Left lobe of liver (tissue), 2 donors: ENCODE measurements at places on chromosomes 3 and 15. TPM values are rescaled to one million over a fixed set of nuclear protein-coding genes. Genes with fewer than 3 reads are reported as not detected.
A peak's percentile ranks its signal among the peaks of the same experiment; 100 is the strongest.

- no peak for DNase-seq
Observed at GRCh38 chr15:48541341-48542278, 103.9 kb downstream of the FBN1 start.

DNA sequence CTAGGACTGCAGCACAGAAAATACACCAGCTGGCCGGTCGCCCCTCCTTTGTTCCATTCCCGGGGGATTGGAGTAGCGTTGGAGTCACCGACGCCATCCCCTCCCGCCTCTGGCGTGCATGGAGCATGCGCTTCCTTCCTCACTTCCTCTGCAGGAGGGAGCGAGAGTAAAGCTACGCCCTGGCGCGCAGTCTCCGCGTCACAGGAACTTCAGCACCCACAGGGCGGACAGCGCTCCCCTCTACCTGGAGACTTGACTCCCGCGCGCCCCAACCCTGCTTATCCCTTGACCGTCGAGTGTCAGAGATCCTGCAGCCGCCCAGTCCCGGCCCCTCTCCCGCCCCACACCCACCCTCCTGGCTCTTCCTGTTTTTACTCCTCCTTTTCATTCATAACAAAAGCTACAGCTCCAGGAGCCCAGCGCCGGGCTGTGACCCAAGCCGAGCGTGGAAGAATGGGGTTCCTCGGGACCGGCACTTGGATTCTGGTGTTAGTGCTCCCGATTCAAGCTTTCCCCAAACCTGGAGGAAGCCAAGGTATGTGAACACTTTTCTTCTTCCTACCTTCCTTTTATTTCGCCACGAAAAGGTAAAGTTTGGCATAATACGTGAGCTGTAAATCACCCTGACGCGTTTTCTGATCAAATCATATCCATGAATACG lies at the start of gene SCG3:
Gene SCG3 (plus strand): TSS at position 201 of the 661 bp plus-strand sequence. CDS start 253 bp downstream, at position 454.
- DNase-seq: peak; percentile 58

GRCh38 chr15:55694652-55695150 lies 48.3 kb downstream of the PRTG start:
- no peak for DNase-seq

DNA sequence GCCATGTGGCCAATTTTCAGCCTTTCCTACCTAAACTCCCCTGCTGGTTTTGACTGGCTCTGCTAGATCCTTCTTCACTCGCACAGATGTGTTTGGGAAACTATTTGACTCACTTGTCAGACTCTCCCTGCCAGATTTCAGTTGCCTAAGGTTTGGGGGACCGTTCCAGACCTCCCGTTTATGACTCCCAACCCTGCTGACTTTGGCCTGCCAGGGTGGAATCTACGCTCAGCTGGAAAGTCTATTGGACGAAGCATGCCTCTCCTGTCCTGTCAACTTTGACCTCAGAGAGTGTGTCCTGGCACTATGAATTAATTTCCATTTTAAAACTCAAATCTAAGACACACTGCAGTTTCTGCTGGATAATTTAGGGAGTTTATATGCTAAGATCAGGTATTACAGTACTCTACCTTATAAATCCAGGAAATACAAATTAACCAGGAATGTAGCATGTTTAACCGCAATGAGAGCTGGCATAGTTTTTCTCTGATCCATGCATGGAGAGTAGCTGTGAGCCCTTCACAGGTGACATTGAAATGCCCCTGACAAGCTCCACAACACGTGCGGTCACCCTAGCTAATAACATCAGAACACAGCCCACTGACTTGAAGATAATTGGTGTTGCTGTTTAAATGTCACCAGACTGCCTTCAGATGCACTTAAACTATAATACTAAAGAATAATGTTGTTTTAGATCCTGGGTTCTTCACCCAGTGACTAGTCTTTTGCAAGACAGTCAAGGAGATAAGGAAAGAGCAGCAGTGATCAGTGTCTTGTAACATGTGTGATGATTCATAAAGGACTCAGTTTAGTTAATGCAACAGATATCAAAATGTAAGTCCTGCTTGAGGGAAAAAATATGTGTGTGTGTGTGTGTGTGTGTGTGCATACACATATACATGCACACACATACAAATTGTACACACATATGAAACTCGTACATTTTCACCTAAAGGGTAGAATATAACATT lies 223.0 kb upstream of the MCTP2 start:
- no peak for DNase-seq

DNA sequence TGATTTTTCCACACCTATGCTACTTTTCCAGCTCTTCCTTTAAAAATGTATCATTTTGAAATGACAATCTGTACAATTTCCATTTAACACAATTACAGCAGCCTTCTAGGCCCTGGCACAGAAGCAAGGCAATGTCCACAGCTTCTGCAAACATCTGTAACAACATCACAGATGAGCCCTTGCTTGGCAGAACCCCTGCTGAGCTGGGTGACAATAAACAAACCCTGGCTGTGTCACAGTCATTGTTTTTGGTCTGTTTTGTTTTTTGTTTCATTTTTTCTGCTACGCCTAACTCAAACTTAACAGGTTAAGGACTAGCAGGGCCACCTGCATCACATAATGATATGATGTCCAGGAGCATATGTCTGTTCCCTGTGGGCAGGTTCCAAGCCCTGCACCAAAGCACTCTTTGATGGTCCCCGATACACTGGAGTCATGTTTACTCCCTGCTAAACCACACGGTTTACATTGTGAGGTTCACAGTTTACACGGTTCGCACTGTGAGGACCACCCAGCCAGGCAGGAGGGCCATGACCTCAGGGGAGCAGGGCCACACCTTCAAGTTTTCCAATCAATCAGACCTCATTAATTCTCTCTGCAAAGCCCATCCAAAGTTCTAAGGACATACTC lies 186.8 kb upstream of the CHRNA7 start:
- no peak for DNase-seq

DNA sequence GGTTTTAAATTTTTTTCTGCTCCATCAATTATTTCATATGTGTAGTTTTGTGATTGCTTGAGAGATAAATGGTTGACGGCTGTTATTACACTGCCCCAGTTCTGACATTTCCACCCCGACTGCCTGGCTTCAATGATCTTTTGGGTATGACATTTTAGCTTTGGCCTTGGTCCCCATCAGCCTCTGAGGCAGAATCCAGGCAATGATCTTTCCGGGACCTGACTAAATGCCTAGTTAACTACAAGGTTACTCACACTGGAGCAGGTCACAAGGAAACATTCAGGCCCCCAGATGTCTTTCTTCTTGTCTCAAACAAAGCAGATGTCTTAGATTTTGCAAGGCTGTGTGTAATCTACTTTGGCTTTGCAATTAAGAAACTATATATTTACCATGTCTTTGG lies 61.1 kb upstream of the TMCO5A start:
- no peak for DNase-seq

DNA sequence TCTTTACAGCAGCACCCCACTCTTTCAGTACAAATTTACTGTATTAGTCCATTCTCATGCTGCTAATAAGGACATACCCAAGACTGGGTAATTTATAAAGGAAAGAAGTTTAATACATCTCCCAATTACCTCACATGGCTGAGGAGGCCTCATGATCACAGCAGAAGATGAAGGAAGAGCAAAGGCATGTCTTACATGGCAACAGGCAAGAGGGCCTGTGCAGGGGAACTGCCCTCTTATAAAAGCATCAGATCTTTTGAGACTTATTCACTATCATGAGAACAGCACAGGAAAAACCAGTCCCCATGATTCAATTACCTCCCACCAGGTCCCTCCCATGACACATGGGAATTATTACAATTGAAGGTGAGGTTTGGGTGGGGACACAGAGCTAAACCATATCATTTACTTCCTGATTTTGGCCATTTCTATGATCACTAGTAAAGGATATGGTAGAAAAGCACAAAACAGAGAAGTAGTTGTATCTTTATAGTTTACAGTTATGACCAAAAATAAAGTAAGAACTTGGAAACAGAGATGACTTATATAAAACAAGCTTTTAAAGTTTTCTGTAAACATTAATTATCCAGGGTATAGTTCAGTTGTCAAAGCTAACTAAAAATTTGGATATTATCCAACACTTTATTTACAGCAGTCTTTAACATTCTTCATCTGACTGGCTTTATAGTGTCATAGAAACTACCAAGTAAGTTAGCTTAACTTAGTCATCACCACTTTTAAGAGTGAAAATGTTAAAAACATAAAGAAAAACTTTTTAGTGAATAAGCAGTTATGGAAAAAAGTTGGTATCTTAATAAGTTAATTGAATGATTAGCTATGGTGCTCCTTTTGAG lies 40.2 kb downstream of the P2RY1 start:
- no peak for DNase-seq

The TGM5 gene
- total RNA-seq: not detected

DNA sequence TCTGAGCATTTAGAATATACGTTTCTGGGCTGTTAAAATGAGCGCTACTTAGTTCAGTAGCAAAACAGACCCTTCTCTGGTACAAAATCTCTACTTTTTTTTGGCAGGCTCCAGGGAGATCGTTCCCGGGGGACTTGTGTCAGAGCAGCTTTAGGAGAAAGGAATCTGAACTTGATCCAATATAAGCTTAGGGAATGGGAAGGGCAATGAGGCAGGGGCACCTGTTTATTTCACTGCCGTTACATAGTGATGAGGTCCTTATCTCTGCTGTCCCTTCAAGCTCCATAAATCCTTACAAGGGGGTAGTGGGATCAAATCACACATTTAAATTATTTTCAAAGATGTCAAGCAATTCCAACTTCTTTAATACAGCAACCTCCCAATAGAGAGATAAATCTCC lies 128.7 kb upstream of the BNIP2 start:
- DNase-seq: no peak

DNA sequence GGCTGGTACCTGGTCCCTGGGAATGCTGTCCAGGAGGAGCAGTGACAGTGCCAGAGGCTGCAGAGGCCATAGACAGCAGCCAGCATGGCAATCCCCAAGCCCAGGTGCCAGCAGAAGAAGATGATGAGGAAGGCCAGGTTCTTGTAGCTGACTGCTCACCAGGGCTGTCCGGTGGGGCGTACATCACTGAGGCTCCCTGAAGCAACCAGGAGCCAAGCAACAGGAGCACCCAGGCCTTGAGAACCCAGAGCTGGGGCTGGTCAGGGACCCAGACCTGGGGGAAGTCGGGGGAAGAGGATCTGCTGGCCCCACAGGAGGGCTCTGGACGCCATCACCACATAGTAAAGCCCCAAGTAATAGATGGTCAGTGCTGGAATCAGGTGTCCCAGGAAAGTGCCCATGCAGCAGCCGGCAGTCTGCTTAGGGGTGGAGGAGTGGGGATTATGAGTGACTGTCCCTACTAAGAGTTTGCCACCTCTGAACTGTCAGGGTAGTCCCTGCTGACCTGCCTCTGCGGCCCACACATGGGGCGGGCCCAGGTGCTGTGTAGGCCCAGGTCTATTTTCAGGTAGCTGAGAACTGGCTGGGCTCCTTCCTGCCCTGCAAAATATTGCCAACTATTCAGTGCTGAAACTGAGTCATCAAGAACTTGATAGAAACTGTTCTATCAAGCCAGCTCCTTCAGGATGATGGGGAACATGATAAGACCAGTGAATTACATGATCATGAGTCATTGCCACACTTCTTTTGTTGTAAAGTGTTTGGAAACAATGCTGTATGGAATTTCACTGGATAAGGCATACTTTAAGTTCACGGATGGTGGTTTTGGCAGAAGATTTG lies 68.7 kb downstream of the CHRD start:
- no peak for DNase-seq

The GCNT3 gene
- total RNA-seq: 0.30 TPM

DNA sequence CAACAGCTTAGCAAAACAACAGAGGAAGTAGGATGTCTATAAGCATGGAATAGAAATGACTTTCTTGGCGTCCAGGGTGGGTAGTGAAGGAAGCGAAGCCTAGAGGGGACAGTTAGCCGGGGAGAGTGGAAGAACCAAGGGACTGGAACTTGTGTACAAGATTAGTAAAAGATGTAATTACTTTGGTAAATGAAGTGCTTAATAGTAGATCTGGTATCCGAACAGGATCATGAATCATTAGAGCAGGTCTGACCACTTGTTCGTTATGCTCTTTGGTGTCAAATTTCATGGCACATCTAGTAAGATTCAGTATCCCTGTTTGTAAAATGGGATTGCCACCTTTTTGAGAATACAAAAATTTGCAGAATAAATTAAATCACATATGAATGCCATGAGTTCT lies 112.5 kb upstream of the MLF1 start:
- DNase-seq: no peak

The SRGAP3 gene
- total RNA-seq: 2.8 TPM

The NDN gene
- total RNA-seq: 2.9 TPM

The SLCO3A1 gene
- 3.4 TPM for total RNA-seq

DNA sequence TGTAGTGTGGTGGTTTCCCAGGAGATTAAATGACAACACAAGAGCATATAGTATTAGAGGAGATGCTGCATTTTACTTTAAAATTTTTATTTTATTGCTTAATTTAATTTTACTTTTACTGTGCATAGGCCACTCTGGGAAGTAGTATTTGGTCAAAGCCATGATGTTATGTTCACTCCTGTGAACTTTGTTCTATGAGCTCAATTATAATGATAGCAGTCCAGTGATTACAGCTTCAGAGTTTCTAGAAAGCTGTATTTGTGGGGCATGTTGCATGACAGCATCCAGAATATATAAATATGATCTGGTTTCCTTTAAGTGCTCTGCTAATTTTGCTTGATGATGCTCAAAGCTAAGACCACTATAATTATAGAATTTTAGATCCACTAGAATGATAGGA lies 338.6 kb downstream of the NSUN3 start:
- no peak for DNase-seq

The KNL1 gene
- 1.7 TPM for total RNA-seq

DNA sequence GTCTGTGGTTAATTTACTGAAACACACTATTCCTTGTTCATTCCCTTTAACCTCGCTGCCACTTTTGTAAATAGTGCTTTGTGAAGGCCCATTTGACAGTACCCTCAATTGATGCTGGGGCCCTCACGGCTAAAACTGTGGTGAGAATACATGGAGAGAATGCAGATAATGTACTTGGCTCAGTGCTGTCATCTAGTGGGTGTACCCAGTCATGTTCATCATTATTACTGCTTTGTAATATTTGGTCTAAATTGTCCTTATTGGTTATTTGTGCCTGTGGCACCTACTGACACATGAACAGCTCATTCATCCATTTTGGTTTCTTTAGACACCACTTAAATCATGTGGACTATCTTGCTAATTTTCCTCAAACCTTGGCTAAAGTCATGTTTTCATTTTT lies 543.6 kb downstream of the EDEM1 start:
- DNase-seq: no peak

DNA sequence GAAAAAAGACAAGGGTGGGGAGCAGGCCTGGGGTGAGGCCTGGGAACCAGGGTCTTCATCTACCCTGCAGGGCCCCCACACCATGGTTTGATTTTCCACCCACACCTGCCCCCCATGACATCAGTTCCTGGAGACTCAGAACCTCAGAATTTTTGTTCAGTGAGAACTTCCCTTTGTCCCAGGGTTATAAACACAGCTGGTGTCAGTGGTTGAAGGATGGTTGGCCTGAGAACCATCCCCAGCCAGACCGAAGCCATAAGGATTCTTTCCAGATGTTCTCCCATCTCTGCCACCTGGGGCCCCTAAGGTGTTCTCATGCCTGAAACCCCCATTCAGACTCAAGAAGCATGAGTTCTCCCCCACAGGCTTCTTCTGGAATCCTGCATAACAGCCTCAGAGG lies 16.6 kb downstream of the CCDC33 start:
- DNase-seq: no peak

The CHRD gene
- total RNA-seq: 88.3 TPM
